Osteocyte (in vitro differentiated cells): ENCODE measurements at places on chromosomes 3 and 15.

- DNase-seq: no peak
These were observed at the start of gene CALML4 for GRCh38 chr15:68204776-68205557. TSS of gene CALML4 (minus strand) at chr15:68205332. CDS start at chr15:68205247, 85 bp downstream.

- no peak for DNase-seq
These were observed 22.8 kb downstream of the C2CD4A start for GRCh38 chr15:62089616-62090015.

GRCh38 chr15:68595761-68596160 lies 17.0 kb downstream of the CORO2B start:
- no peak for DNase-seq

GRCh38 chr3:127043731-127044510 lies 61.0 kb downstream of the PLXNA1 start:
- DNase-seq: no peak

DNA sequence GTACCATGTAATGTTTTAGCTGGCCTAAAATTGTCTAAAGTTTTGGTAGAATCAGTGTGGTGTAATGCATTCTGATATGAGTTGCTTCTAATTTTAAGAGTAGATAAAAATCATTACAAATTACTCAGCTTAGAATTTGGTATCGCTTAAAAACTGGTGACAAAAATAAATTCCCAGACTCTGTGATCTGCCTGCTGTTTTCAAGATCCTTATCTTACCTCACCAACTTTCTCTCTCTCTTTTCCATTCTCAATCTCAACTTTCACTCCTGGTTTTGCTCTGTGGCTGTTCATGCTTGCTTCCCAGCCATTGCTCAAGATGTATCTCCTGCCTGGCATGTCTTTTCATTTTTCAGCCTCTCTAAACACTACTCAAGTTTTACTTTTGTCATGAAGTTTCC lies 45.7 kb downstream of the TCF12 start:
- DNase-seq: no peak

DNA sequence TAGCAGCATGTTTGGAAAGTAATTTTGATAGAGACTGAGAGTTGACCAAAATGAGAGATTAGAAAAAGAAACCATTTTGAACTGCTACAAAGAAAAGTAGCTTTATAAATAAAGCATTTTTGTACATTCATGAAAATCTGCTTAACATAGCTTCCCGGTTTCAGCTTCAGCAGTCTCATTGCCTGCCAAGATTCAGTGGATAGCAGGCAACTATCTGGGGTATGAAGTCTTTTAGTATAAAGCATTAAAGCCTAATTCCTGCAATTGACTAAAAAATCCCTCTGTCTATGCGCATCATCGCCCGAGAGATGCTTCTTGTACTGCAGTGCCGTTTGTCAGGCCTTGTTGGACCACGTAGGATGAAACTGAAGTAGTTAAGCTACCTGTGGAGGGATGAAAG lies 588.4 kb downstream of the NAALADL2 start:
- DNase-seq: no peak

DNA sequence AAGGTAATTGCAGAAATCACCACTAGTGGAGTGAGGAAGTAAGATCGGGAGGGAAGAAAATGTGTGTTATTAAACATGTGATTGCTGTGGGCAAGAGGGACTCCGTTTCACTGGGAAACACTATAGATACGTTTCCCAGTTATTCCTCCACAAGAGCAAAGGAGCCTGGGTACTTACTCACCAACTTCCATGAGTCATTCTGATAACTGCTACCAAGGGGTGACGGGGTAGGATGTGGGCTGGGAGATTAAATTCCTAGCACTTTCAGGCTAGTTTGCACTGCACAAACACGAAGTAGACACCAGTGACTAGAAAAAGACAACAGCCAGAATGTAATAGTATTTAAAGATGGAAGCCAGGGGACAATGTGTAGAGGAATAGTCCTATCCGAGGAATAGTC lies 812.9 kb upstream of the CFAP20DC start:
- DNase-seq: no peak

GRCh38 chr3:150544726-150545125 lies 1.6 kb downstream of the SERP1 start:
- no peak for DNase-seq

DNA sequence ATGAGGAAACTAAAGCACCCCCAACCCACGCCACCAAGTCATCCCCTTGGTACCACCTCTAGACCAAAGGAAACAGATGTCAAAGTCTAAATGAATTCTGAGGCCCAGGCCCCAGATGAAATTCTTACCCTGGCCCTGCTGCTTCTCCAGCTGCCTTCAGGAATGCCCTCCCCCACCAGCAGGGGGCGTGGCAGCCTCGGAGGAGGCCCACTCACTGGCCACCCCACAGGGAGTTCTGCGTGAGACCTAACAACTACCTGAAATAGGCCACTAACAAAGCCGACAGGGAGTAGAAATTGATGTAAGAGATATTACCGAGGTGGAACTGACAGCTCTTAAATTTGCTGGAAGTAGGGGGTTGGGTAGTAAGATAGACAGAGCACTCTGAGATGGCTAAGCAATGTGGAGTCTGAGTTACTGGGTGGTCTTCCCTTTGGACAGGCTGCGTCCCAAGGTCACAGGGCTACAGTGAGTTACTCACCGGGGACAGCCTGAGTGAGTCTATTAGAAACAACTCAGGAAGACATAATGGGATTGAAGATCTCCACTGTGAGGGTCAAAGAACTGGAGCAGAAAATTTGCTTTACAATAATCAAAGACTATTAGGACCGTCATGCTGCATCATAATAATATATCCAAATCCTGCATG lies 240.7 kb downstream of the SHOX2 start:
- DNase-seq: no peak

DNA sequence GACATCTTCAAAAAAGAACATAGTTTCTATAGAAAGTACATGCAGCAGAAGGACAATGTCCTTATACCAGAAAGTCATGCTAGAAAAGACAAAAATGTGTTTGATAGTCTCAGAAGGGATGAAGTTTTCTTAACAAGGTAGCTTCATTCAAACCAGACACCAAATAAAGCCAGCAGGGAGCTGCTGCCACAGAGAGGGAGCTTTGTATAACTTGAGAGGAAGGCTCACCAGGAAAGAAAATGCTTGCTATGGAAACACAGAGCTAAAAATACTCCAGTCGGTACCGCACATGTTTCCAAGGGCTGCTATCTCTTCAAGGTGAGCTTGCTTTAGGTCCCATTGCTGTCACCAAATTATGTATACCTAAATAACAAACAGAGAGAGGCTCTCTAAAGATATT lies 1074.8 kb upstream of the ALCAM start:
- no peak for DNase-seq

GRCh38 chr3:32194653-32195052 lies 43.8 kb upstream of the CMTM8 start:
- no peak for DNase-seq

DNA sequence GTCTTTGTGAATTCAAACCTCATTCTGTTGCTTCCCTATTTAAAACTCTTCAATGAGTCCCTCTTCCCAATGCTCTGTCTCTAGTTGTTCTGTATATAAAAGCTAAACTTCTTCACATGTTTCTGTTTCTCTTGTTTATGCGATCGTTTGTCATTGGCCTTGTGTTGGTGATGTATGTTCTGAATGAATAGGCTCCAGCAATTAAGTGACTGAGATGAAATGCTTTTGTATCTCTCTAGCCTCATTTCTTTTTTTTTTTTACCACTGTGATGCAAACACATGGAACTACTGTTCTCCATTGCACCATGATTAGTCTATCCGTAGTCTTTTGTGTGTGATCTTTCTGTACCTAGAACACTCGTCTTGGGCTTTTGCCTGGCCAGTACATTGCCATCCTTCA lies 380.5 kb upstream of the TPRG1 start:
- no peak for DNase-seq

GRCh38 chr15:62506217-62506805 lies 341.2 kb upstream of the C2CD4B start:
- DNase-seq: no peak

DNA sequence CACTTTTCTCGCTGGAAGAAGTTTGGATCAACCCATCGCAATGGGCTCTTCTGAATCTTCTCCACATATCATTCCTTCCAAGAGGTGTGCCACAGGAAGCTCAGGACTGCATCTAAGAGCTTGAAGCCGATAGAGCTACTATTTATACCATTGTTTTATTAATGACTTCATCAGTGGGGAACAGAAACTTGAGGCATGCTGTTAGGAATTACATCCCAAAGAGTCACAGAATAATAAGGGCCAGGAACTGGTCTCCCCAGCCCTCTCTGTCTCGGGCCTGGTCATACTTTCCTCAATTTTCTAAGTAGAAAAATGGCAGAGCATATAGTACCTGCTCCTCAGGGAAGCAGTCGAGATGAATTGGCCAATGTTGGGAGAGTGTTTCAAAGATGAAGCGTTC lies 16.9 kb upstream of the C15orf61 start:
- no peak for DNase-seq

DNA sequence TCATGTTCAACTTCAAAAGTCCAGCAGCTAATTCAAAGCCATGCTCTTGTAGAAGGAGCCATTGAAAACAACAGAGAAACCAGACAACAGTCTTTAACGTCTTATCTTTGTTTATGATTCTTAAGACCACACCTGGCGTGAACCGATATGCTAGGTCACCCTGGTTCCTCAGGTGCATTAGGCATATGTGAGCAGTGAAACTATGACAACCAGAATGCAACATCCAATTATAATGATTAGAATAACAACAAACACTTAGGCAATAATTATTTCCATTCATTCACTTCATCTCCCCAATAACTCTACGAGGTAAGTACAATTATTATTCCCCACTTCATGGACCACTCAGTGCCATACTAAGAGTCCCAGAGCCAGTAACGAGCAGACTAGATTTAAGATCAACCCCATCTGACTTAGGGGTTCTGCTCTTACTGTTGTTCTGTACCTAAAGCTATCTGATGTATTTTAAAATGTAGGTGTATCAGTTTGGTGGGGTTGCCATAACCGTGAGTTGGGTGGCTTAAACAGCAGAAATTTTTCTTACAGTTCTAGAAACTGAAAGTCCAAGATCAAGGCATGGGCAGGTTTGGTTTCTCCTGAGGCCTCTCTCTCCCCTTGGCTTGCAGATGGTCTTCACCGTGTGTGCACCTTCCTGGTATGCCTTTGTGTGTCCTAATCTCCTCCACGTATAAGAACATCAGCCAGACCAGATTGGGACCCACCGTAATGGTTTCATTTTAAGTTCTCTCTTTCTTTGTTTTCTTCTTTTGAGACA lies 997.8 kb upstream of the CFAP20DC start:
- DNase-seq: no peak

GRCh38 chr15:63699101-63699785 lies 102.1 kb downstream of the FBXL22 start:
- DNase-seq: no peak

- DNase-seq: peak; percentile 84
These were observed at the start of gene LRRN1 for GRCh38 chr3:3799173-3800079. TSS of gene LRRN1 (plus strand) at chr3:3799431. CDS start at chr3:3844642, 45,211 bp downstream.

- no peak for DNase-seq
These were observed 31.7 kb downstream of the PLSCR4 start for GRCh38 chr3:146218880-146219866.

- DNase-seq: no peak
These were observed 17.7 kb upstream of the FEM1B start for GRCh38 chr15:68259883-68260282.

- no peak for DNase-seq
These were observed 133.3 kb downstream of the TNIK start for GRCh38 chr3:171326717-171327440.

GRCh38 chr3:50585919-50586762 lies 16.8 kb downstream of the HEMK1 start:
- DNase-seq: no peak

DNA sequence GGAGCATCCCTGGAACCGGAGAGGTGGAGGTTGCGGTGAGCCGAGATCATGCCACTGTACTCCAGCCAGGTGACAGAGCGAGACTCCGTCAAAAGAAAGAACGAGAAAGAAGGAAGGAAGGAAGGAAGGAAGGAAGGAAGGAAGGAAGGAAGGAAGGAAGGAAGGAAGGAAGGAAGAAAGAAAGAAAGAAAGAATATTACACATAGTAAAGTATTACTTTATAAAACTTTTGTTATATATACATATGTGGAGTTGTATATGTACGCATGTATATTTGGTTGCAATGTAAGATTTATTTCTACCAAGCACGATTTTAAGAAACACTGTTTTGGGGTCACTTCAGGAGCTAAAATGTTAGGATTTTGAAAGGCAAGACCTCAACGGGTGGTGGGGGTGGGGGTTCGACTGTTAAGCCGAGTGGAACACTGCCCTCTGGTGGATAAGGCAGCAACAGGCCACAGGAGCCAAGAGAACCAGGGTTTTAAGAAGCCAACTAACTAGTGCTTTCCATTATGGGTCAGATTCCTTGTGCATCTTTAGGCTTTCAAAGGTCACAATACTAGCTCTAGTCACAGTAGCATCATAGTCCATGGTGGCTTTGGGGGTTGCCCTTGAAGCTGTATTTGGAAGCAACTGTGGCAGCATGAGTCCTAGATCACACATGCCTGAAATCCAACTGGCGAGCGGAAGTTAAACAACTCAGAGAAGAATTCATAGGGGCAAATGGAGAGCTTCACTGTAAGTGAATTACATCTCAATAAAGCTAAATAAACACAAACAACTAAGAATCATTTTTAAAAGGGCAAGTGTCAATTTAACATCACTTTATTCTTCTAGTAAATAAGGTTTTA lies 22.5 kb downstream of the GLB1 start:
- DNase-seq: no peak

GRCh38 chr3:135891121-135891520 lies 74.4 kb upstream of the PPP2R3A start:
- DNase-seq: no peak

DNA sequence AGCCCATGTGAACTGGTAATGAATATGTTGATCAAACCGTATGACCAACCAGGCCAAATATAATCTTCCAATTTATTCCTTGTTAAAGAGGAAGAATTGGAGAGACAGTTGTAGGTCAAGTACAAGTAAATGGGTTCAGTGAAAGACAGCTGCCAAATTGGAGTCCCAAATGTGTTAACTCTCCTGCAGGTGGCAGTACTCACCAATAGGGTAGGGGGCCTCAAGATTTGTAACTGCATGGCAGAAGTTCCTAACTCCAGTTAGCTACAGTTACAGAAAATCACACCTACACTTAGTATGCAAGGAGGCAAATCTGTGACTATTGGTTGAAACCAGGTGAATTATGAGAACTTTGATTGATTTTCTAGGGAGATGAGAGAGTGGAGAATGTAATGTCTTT lies 278.0 kb downstream of the ZBBX start:
- no peak for DNase-seq

- DNase-seq: no peak
These were observed 45.8 kb upstream of the FSIP1 start for GRCh38 chr15:39828374-39828931.

- DNase-seq: no peak
These were observed at the start of gene PRR23A for GRCh38 chr3:139006051-139006716. TSS of gene PRR23A (minus strand) at chr3:139006268. CDS start at chr3:139006268, 0 bp downstream.
